ENCODE measurements at places on chromosomes 6 and 20.
A peak's percentile ranks its signal among the peaks of the same experiment; 100 is the strongest.

- DNase-seq: no peak
Measured at GRCh38 chr20:48313324-48313723, 514.5 kb downstream of the PREX1 start.

DNA sequence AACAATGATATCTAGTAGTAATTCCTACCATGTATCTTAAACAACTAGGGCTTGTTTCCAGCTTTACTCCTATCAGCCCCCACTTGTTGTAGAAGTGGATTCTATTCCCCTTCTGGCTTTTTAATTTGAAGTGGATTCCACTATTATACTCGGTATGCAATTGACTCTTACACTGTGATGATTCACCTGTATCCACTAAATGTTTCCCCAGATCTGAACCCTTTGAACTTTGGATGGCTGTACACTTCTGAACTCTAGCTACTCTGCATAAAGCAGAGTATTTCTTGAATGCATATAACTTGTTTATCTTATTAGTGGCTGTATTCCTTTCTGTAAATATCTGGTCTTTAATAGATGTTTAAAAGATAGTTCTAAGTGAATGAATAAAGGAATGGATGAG lies 538.4 kb upstream of the NRSN1 start:
- no peak for DNase-seq

GRCh38 chr20:753136-753535 lies 15.2 kb downstream of the SLC52A3 start:
- DNase-seq: no peak

GRCh38 chr6:17729223-17730077 lies 22.7 kb upstream of the NUP153 start:
- DNase-seq: no peak

GRCh38 chr6:126535138-126535537 lies 195.2 kb downstream of the CENPW start:
- no peak for DNase-seq

DNA sequence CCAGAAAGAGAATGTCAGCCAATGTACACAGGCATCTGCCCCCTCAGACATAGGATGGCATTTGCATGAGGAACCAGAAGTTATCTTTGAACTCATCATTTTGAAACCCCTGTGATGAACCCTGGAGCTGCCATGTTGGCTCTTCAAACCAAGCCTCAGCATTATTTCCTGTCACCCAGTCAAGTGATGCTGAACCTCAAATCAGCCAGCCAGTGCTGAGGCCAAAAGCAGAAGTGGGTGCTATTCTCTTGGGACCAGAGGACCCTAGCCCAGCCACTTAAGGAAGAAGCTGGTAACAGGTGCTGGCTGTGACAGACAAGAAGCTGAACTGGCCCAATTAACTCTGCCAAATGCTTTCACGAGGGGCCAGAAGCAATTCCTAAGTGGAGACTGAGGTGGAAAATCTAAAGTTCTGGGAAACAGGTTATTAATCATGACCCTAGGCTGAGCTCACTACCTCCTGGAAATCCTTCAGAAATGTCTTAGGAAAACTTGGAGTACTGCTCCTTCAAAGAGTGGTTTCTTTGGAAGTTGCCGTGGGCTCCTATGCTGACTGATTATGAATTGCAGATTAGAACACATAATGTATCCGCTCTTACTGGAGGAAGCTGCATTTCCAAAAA lies 4.0 kb downstream of the PKIG start:
- DNase-seq: no peak

DNA sequence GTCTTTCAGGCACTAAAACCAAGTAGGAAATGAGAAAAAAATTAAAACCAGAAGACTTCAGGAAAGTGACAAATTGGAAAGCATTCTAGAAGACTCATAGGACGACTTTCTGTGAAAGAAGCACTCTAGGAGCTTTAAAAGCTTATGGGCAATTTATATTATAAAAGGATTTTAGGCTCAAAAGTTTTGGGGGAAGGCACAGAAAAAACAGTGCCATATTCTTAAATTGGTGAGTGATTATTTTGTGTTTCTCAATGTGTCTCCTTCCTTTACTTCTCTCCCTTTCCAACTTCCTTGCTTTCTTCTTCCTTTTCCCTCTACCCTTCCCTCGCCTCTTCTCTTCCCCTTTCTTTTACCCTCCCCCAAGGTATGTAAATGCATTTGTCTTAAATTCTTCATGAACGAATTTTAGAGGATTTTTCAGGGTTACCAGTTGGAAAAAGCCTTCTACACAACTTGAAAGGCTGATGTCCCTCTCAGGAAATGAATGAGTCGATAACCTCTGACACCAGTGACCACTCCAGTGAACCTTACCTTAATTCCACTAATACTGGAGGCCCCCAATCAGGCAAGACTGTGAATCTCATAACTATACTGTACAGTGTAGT lies 2.6 kb upstream of the LIN28B start:
- no peak for DNase-seq

DNA sequence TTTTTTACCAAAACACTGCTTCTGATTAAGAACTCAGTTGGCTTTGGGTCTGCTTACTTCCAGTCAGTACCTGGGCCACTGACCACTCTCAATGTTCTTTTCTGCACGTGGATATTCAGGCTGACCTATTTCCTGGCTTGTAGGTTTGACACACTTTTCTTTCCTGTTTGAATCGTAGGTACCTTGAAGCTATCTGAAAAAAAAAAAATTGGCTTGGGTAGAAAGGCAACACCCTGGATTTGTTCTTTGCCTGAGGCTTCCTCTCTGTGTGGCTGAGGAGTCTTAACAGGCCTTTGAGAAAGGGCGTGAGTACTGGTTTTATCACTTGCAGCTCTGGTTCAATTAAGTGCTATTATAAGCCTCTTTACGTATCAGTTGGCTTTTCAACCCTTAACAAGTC lies 60.6 kb upstream of the IL20RA start:
- no peak for DNase-seq

DNA sequence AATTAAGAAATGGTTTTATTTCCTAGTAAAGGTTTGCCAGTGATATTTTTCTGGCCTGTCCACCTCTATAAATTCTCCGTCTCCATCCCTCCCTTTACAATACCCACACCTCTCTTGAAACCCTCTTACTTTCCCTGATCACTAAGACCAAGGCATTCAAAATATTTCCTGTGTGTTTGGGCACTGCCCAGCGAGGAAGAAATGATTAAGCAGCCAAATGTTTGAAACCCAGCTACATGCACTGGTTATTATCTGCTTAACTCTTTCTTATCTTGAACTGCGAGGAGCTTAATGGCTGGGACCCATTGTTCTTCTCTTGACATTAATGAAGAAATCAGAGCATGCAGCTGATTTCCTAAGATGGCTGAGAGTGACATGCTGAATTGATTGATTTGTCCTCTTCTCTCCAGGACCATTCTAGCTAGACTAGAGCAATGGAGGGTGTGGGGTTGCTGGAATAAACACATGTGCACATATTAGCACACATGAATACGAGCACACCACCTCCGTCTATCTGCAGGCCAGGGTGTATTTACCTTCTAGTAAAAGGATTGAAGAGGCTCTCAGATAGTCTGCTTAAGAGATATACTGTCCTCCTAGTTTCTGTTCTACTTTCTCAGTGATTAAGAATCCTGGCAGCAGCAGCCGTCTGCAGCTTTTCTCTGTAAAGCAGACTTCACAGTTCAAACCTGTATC lies 46.1 kb upstream of the PRDM1 start:
- no peak for DNase-seq

DNA sequence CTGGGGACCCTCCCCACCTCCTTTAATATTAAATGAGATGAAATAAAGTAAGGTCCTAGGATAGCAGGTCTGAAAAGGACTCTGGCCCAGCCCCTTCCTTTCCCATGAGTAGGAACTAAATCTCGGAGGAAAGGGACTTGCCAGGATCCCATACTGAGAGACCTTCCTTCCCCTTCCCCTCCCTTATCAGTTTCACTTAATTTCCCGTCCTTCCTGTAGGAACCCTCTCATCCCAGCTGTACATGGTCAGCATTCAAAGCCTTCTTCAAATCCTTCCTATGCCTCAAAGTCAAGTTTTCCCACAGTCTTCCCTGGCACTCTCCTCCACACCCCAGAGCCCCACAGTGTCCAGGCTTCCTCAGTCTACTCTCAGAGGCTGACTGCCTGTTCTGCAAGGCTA lies 71.3 kb upstream of the MYL9 start:
- DNase-seq: no peak

- DNase-seq: no peak
Measured at GRCh38 chr6:53300656-53301551, 47.8 kb downstream of the ELOVL5 start.

DNA sequence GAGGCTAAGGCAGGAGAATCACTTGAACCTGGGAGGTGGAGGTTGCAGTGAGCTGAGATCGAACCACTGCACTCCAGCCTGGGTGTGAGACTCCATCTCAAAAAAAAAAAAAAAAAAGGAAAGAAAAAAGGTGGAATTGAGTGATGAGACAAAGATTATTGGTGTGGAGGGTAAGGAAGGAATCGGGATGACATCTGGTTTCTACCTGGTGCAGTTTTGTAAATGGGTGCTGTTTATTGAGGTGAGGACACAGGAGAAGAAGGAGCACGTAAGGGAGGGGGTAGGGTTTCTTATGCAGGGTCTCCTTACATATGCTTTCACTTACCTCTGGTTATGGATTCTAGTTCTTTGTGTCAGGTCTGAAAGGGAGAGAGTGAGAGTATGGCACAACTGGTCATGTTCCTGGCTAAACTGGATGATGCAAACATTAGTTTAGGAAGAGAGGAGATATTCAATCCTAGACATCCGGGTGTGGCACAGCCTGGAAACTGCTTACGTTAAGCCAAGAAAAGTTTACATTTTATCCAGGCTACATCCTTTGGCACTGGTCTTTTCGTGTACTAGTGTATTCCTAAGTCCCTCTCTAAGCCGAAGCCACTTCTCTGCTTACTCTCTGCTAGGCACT lies 5.4 kb downstream of the RALY start:
- DNase-seq: no peak

GRCh38 chr20:24109537-24109936 lies 121.0 kb upstream of the GGTLC1 start:
- no peak for DNase-seq

GRCh38 chr6:29447670-29448069 lies 8.6 kb downstream of the OR10C1 start:
- no peak for DNase-seq

- peak; percentile 65 for DNase-seq
Measured at GRCh38 chr6:72218125-72218524, 331.8 kb downstream of the RIMS1 start.

GRCh38 chr20:20785226-20785625 lies 72.8 kb upstream of the RALGAPA2 start:
- DNase-seq: no peak

- no peak for DNase-seq
Measured at GRCh38 chr20:47276851-47277534, 79.5 kb downstream of the ZMYND8 start.

GRCh38 chr20:62446888-62447869 lies 19.8 kb upstream of the RBBP8NL start:
- no peak for DNase-seq

DNA sequence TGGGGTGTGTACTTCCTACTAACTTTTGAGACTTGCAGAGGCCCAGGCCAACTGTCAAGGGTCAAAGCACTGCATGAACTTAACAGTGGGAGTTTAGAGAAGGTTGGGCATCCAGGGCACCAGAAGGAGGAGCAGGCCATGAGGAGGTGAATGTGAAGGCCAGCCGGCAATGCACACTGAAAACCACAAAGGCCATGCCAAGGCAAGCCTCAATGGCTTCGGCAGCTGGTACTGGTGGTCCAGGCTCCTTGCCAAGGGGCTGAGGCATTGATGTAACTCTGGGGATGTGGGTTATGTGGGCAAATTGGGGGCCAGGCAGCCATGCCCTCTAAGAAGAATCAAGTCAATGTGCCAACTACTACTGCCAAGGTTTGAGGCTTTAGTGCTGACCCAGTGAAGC lies 222.4 kb downstream of the UNC5CL start:
- DNase-seq: no peak

GRCh38 chr6:43267619-43268354 lies 24.5 kb downstream of the TTBK1 start:
- DNase-seq: no peak

GRCh38 chr20:57260934-57261333 lies 5.5 kb downstream of the BMP7 start:
- no peak for DNase-seq

- DNase-seq: no peak
Measured at GRCh38 chr20:53494753-53495152, 98.9 kb downstream of the ZNF217 start.

- no peak for DNase-seq
Measured at GRCh38 chr6:359261-360035, 32.1 kb upstream of the IRF4 start.

DNA sequence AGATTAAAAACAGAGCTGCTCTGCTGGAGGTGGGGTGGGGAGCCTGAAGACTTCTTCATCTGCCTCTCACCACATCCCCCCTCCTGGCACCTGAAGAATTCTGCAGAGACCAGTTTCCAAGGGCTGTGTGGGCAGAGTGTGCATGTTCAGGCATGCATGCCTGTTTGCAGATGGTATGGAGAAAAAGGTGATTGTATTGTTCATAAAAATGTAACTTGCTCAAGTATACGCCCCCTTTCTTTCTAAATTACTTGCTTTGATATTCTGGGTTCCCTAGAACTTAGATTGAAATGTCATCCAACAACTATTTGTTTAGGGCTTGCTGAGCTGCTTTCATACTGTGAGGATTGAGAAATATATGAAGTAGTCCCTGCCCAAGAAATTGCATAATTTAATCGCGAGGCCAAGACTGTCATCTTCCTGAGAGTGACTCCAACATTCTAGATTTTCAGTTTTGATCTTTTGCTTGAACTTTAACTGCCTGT lies 83.6 kb downstream of the LCA5 start:
- no peak for DNase-seq

DNA sequence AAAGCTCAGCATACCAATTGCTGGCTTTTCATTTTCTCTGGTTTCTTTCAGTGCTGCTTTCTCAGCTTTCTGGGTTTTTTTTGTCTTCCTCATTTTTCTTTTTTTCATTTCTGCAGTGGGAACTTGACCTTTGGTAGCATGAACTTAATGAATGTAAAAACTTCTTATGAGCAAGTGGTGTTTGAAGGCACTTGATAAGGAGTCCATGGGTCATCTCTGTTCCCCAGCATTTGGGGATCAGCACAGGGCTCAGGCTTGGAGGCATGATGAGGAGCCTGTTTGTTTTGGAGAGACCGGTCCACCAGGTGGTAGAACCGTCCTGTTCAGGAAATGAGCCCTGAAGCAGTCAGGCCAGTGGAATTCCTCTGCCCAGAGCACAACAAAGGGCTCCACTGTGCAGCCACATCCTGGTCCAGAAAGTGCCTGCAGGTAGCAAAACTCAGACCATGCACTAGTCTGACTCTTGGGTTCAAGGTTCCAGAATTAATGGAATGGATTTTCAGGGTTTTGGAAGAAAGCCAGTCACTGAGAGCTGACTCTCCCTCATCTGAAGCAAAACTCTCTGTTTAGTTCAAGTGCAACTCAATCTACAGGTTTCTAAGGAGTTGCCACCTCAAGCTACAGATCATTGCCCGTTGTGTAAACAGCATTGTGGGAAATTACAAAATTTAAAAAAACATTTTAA lies 52.3 kb upstream of the ADGRF1 start:
- no peak for DNase-seq

GRCh38 chr6:127868338-127868737 lies 32.5 kb downstream of the THEMIS start:
- no peak for DNase-seq

DNA sequence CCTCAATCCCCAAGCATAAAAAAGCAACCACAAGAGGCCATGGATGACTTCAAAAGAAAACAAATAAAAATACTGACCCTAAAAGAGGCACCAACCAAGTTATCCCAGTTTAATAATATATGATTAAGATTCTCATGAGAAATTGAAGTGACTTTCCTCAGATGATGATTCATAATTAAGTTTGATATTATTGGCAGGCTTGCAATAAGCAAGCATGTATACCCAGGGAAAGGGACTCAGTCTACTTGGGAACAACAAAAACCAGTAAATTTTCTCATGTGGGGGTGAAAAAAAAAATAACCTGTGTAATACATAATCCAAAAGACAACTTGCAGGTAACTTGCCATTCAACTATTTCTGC lies 19.6 kb downstream of the JAG1 start:
- DNase-seq: no peak
